ENCODE measurements at places on chromosomes 4 and X. TPM values are rescaled to one million over a fixed set of nuclear protein-coding genes. Genes with fewer than 3 reads are reported as not detected.

GABRB1 gene
- total RNA-seq: 0.42 TPM

PRDM5 gene
- 19.3 TPM for total RNA-seq

- no peak overlapping the region for H3K27ac ChIP-seq
- no peaks in the 10 kb centered on the region for H3K27me3 ChIP-seq
- H3K36me3 ChIP-seq: no peaks in the 10 kb centered on the region
These were observed 321.2 kb upstream of the BMP3 start for GRCh38 chr4:80709082-80709869.

GRCh38 chr4:181950372-181951127 is 292.7 kb upstream of the TENM3 start:
- H3K27ac ChIP-seq: no peak overlapping the region
- H3K27me3 ChIP-seq: peaks cover 11% of the 10 kb centered on the region
- H3K36me3 ChIP-seq: no peaks in the 10 kb centered on the region
- no peak overlapping the region for H3K4me3 ChIP-seq

- H3K36me3 ChIP-seq: no peaks in the 10 kb centered on the region
- no peaks in the 10 kb centered on the region for H3K27me3 ChIP-seq
- DNase-seq: no peak
These were observed 822 bp upstream of the PFKFB1 start for GRCh38 chrX:54994668-54995351.
